ENCODE measurements at places on chromosomes 2 and 18. TPM values are rescaled to one million over a fixed set of nuclear protein-coding genes. Genes with fewer than 3 reads are reported as not detected.

SERPINB3 gene
- total RNA-seq, result 0.16 TPM

STARD6 gene
- total RNA-seq, result not detected

ALPP gene
- 12.1 TPM for total RNA-seq

MTLN gene
- total RNA-seq, result 117 TPM

INHBB gene
- 23.3 TPM for total RNA-seq

C2orf66 gene
- total RNA-seq, result not detected

LRPPRC gene
- 92.9 TPM for total RNA-seq

EFR3B gene
- total RNA-seq, result 9.2 TPM

NT5DC4 gene
- not detected for total RNA-seq

FHL2 gene
- 59.1 TPM for total RNA-seq

TUBA4B gene
- total RNA-seq, result 0.20 TPM

COA5 gene
- total RNA-seq, result 23.4 TPM

CIB4 gene
- total RNA-seq, result 0.16 TPM

UGT1A3 gene
- total RNA-seq, result 0.13 TPM

LRRFIP1 gene
- total RNA-seq, result 85.7 TPM

NCKAP5 gene
- 0.83 TPM for total RNA-seq

EDAR gene
- total RNA-seq, result 0.09 TPM

HNMT gene
- total RNA-seq, result 1.3 TPM

ANTXR1 gene
- 137 TPM for total RNA-seq

ANKRD29 gene
- total RNA-seq, result 18.1 TPM

NYAP2 gene
- total RNA-seq, result not detected

LMAN2L gene
- total RNA-seq, result 20.1 TPM

MAP3K19 gene
- total RNA-seq, result not detected

PDCD1 gene
- total RNA-seq, result 0.12 TPM

IL37 gene
- total RNA-seq, result not detected

TIGD1 gene
- total RNA-seq, result 5.6 TPM

ADCYAP1 gene
- not detected for total RNA-seq

AMER3 gene
- total RNA-seq, result not detected

VWC2L gene
- total RNA-seq, result not detected

TRIM54 gene
- 0.88 TPM for total RNA-seq

TXNDC2 gene
- 0.12 TPM for total RNA-seq

GREB1L gene
- total RNA-seq, result 3.8 TPM

STPG4 gene
- total RNA-seq, result not detected

POLE4 gene
- 168 TPM for total RNA-seq

OR6B2 gene
- total RNA-seq, result not detected

EVA1A gene
- 8.2 TPM for total RNA-seq

FHOD3 gene
- 1.9 TPM for total RNA-seq

AFF3 gene
- total RNA-seq, result 0.01 TPM

Measured in A549 treated with Hydrocortisone at 1 μM for 4 hours (cell line).